ENCODE measurements at places on chromosomes 7 and 10.

DNA sequence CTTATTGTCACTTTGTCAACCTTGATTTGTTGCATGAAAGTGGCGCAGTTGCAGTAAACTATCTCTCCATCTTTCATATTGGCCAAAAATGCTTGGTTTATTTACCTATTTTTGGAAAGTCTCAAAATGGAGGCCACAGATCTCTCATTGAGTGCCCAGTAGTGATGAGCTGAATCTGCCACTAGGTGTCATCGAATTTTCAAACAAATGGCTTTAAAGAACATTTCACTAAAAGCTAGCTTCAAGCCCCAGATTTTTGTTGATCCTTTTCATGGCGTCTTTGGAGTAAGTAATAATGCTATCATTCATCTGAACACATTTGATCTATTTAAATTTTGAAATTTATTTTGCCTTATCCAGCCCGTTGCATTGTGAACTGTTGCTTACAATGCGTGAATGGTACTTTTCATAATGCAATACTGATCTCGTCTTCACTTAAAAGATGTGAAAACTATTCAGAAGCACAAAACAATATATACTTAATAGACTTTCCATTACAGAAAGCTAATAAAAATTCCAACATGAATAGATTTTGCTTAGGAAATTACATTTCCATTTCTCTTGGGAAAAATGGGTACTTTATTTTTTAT is 236.2 kb downstream of the DNAJB9 start:
- DNase-seq = no peak

DNA sequence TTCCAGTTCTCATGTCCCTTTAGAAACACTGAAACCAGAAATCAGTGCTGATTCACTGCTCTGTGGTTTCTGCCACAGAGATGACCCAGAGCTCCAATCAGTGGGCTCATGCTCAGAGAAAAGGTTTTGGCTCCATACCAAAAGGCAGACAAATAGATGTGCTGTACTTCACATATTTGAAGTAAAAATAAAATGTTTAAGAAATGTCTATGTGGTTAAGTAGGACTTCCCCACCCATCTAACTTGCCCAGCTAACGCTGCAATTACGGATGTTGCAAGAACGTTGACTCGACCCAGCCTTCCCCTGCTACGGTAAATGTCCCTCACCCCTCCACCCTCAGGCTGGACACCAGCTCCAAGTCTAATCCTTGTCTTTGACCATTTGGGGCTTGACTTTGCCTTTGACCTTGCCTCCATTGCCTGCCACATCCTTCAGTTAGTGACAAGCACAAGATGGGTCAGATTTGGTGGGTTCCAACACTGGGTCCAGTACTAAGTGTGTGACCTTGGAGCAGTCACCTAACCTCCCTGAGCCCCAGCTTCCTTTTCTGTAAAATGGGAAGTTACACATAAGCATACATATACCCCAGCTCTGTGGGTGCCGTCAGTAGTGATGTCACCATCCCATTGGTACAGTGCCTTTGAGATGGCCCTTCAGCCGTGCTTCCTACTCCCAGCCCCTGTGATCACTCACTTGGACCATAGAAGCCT is 95.8 kb downstream of the CHST15 start:
- DNase-seq = no peak

- no peak for DNase-seq
These were observed 5.3 kb upstream of the HILPDA start for GRCh38 chr7:128450409-128450808.

GRCh38 chr10:70145166-70145665 is 1.3 kb downstream of the TYSND1 start:
- DNase-seq = no peak

GRCh38 chr7:40544871-40545303 is 410.1 kb downstream of the SUGCT start:
- no peak for DNase-seq

GRCh38 chr7:66627151-66627681 is 1.5 kb upstream of the KCTD7 start:
- no peak for DNase-seq

GRCh38 chr7:151226560-151226874 is 488 bp downstream of the ABCF2 start:
- no peak for DNase-seq

DNA sequence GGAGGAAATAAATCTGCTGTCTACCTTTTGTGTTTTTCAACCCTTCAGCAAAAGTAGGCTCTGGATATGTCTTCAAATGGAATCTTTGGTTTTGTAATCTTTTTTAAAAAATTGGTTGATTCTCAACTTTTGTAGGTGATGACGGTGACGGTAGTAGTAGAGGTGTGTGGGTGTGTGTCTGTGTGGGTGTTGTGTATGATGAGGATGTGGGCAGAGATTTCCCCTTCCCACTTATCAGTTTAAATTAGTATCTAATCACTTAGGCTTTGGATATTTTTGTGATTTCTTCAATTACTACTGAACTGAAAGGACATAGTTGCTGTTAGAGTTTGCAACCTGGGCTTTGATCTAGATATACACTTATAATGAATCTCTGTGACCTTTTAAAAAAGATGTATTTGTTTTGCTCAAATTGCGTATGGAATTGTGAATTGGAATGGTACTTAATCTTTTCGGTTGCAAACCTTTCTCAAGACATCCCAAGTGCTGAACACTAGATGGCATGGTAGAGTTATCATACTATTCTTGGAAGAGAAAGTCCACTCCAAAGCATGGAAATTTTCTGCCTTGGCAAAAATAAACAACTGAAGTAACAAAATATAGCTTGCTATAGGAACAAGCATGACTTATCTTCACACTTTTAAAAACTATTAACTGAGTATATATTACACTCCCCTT is 51.9 kb upstream of the A1CF start:
- no peak for DNase-seq

GRCh38 chr7:875476-876076 is 778 bp upstream of the GET4 start:
- DNase-seq = no peak

GRCh38 chr10:44925811-44926750 is 14.9 kb downstream of the TMEM72 start:
- no peak for DNase-seq

DNA sequence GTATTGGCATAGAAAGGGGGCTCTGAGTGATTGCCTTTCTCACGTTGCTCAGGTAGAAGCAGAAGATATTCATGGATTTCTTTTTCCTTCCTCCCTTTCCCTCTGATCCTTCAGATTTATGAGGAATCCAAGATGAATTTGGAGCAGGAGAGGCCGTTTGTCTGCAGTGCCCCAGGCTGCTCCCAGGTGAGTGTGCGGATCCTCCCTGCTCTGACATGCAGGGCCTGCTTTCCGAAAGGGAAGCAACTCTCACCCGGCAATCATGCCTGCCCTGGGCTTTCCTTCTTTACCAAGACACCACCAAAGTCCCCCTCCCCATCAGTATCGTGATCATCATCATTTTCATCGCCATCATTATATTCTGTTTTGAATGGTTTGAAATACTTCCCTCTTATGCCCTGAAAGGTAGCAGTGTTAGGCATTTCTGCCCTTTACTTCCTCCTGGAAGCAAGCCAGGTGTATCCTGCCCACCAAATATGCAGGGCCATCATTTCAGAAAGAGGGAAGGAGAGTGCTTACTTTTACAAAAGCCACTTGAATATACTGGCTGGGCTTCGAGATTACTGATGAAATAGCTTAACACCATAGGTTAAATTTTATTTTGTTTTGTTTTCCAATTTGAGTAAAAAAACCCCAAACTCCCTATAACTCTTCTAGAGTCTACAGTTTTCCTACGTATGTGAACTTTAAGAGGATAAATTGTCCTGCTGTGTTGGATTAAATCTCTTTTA is 75.9 kb downstream of the CREB5 start:
- no peak for DNase-seq

DNA sequence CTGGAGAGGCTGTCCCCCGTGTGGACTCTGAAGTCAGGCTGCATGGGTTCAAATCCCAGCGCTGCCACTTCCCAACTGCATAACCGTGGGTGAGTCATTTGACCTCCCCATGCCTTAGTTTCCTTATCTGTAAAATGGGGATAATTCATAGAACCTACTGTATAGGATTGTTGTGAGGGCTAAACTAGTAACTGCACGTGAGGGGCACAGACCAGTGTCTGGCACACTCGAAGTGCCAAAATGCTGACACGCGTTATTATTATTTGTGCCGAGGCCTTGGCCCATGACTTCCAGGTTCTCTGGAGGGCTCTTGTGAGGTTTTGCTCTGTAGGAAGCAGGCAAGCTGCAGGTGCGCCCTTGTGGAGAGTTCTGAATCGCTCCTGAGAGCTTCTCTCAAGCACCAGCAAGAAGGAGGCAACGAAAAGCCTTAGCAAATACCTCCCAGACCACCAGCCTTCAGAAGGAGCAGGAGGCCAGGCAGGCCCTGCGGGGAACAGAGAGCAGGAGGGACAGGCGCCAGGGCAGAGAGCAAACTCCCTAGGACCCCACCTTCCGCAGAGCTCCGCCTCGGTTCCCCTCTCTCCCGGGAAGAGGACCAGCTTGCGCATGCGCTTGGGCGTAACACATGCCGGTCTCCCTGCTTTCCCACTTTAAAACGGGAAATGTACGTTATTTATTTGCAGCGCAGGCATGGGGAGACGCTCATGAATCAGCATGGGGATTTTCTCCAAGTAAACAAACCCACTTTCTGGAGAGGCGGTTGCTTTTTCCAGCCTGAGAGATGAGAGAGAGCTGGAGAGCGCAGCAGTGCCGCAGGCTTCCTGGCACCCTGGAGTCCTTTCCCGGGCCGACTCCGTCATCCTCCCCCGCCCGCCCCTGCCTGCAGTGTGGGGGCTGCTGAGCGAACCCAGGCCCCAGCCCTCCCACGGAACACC is 39.6 kb downstream of the SORCS3 start:
- DNase-seq = no peak

GRCh38 chr10:1544929-1545328 is 192.4 kb downstream of the ADARB2 start:
- no peak for DNase-seq

DNA sequence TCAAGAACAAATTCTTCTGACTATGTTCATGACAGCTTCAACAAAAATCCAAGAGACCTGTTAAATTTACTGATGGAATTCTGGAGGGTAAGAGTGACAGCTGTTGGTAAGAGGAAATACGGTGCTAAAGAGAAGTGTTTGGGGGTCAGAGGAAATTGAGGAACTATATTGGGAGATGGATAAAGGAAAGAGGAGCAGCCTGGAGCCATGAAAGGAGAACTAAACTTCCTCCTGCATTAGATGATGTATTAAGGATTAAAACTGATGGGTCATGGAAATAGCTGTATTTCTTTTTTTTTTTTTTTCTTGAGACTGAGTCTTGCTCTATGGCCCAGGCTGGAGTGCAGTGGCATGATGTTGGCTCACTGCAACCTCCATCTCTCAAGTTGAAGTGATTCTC is 95.3 kb downstream of the HERPUD2 start:
- DNase-seq = no peak

DNA sequence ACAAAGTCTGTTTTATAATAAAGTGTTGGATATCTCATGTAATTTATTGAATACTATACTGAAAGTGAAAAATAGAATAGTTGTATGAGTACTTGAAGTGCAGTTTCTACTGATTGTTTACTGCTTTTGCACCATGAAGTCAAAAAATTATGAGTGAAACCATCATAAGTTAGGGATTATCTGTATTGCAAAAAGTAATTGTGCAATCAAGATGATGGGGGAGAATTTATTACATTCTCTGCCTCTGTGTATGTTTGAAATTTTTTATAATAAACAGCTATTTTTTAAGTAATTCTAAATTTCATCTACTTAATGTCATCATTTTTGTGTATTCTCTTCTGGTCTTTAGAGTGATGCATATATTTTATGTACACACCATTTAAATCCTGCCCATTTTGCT is 47.2 kb upstream of the TMEM273 start:
- no peak for DNase-seq

- no peak for DNase-seq
These were observed 271.8 kb upstream of the CACNA2D1 start for GRCh38 chr7:82715344-82715743.

GRCh38 chr7:41588341-41588740 is 114.5 kb downstream of the INHBA start:
- no peak for DNase-seq

- DNase-seq = no peak
These were observed 232.2 kb upstream of the NPSR1 start for GRCh38 chr7:34425631-34426384.

GRCh38 chr10:69364232-69364940 is 52.3 kb downstream of the TACR2 start:
- DNase-seq = no peak

GRCh38 chr10:79051766-79052165 is 17.0 kb upstream of the ZMIZ1 start:
- no peak for DNase-seq

- no peak for DNase-seq
These were observed 234.5 kb downstream of the AHR start for GRCh38 chr7:17532861-17533404.

- DNase-seq = no peak
These were observed 73.1 kb downstream of the CD36 start for GRCh38 chr7:80711531-80711930.

DNA sequence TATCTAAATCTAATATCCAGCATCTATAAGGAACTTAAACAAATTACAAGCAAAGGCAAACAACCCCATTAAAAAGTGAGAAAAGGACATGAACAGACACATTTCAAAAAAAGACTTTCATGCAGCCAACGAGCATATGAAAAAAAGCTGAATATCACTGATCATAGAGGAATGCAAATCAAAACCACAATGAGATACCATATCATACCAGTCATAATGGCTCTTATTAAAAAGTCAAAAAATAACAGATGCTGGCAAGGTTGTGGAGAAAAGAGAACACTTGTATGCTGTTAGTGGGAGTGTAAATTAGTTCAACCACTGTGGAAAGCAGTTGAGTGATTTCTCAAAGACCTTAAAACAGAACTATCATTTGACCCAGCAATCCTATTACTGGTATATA is 334.4 kb upstream of the CACNA2D1 start:
- DNase-seq = no peak

DNA sequence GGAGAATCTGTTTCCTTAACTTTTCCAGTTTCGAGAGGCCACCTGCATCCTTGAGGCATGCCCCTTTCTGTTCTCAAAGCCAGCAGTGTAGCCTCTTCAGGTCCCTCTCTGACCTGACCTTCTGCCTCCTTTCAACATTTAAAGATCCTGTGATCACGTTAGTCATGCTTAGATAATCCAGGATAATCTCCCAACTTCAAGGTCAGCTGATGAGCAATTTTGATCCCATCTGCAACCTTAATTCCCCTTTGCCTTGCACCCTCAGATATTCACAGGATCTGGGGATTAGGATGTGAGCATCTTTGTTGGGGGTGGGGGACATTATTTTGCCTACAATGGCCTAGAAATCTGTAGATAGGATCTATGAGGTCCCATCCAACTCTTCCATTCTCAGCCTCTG is 8.0 kb downstream of the HKDC1 start:
- no peak for DNase-seq

GRCh38 chr10:111822661-111823060 is 360.9 kb downstream of the GPAM start:
- no peak for DNase-seq

- no peak for DNase-seq
These were observed 116.4 kb upstream of the HGF start for GRCh38 chr7:81886211-81886764.
